ENCODE measurements at places on chromosomes 7 and 10.

DNA sequence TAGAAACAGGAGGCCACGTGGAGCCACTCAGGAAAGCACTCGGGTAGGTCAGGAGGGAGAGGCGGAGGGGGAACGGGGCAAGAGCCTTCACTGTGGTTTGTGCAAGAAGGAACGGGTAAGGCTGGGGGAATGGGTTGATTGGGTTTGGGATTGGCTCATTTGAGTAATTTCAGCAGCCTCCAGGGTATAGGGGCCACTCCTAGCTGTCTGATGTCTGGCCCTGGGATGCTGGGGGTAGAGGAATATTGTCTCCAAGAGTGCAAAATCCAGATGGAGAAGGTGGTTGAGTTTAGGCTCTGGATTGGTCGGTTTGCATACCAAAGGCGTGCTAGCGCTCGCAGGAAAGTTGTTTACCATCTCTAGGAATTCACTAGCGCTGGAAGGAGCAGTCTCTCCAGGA, 47.2 kb downstream of the MYL10 start:
- no peak for DNase-seq

DNA sequence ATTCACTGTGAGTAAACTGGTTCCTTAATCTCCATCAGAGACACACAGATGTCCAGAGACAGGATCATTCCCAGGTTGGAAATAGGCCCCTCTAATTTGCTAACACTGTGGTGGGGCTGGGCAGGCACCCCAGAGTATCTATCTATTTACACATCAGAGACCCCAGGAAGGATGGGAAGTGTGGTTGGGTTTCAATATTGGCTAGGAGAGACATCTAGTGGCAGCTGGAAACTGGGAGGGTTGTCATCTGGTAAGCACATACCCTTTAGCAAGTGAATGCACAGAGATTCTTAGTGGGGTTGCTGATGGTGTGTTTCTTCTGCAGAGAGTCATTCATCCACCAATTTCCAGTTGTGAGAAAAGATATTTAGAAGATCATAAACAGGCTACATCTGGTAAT, 36.0 kb upstream of the NRG3 start:
- DNase-seq = peak; percentile 26

DNA sequence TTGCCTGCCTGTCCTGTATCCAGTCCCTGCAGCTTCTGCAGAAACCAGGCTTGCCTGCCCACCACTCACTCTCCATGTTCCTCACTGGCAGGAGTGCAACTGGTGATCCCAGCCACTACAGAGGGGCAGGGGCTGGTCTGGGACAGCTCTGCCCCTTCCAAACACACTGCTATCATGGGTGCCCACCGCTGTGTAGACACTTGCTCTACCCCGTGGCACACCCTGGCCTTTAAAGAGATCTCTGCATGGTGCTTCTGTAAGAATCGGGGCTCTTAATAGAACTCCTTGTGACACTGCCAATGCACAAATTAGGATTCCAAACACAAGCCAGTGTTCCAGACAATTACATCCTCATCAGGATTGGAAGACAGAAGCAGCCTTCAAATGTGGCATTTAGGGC, 41.7 kb downstream of the C10orf90 start:
- no peak for DNase-seq

- no peak for DNase-seq
These were observed 21.5 kb downstream of the GIMAP8 start for GRCh38 chr7:150471886-150472285.
